SIG-M5 (cell line): ENCODE measurements at places on chromosomes 6 and 20.

DNA sequence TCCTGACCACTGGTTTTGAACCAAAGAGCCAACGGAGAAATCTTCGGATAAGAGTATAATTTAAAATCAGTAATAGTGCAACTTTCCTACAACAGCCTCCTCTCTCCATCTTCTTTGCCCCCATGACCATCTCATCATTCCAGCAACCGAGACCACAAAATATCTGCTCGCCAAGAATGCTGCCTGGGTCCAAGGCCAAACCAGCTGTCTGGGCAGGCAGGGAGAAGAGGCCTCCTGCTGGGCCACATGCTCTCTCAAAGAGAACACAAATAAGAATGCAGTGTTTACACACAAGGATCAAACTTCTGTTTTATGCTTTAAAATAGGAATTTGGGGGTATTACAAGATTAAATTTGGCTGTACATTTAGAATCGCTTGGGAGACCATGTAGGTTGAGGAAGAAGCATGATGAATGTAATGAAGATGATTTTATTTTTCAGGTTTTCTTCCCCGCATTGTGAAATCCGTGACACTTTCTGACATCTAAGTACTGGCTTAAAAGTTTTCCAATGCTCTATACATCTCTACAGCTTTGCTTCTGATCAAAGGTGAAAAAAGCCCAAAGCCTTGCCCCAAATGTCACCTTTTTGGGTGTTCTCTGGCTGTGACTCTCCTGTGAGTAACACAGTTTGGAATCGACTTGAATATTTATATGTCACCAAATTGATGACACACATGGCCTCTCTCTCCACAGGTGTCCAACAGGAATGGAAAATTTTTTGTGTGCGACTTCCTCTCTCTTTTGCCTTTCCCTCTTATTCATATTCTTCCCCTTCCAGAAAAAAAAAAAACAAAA, 79.4 kb upstream of the PROKR2 start:
- no peak for DNase-seq

GRCh38 chr6:71079677-71080076, 122.8 kb upstream of the B3GAT2 start:
- no peak for DNase-seq

GRCh38 chr20:10402938-10403608, 30.9 kb downstream of the MKKS start:
- no peak for DNase-seq

DNA sequence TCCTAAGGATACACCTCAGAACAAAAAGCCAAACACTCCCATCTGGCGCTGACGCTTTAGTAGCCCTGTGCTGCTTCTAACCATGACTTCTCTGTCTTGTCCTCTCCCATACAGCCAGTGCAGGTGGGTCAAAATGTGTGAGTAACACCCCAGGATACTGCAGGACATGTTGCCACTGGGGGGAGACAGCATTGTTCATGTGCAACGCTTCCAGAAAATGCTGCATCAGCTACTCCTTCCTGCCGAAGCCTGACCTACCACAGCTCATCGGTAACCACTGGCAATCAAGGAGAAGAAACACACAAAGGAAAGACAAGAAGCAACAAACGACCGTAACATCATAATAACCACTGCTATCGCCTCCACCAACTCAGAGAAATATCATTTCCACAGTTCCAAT, 1.4 kb downstream of the DEFB132 start:
- DNase-seq: no peak

DNA sequence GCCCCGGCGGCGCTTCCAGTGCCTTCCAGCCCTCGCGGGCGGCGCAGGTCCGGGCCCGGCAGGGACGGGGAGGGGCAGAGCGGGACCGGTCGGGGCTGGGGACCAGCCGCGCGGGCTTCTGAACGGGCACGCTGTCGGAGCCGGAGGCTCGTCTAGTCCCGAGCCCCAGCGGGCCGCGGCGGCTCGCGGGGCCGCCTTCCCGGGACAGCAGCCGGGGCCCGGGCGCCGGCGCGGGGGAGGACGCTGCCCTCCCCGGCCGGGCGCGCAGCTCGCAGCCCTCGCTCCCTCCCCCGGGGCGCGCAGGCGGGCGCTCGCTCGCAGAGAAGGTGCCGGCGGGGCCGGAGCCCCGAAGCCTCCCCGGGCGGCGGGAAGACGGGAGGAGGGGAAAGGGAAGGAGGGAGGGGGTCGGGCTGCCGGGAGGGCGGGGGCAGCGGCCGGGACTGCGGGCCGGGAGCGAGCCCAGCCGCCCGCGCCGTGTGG, 696 bp upstream of the SIRPA start:
- DNase-seq: no peak

DNA sequence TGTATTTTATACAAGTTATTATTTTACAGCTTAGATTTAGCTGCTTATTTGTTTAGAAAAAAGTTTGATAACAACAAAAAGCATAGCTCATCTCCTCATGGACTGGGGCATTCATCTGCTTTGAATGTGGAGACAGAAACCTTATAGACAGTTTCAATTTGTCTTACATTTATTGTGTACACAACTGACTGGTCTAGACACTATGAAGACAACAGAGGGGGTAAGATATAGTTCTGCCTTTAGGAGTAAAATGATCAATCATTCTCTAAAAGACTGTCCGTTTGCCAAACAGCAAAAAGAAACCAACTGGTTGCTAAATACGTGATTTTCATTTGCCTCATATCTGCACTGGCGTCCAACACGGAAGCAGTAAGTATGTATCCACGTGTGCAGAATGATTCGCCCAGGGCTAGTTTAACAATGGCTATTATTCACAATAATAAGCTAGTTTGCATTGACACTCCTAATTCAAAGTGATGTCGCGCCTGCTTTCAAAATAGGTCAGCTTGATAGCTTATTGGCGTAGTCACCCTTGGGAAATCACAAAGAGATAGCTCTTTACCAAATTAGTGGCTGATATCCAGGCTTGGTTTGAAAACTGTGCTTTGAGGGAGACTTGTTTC, 153.6 kb downstream of the BMP2 start:
- no peak for DNase-seq

DNA sequence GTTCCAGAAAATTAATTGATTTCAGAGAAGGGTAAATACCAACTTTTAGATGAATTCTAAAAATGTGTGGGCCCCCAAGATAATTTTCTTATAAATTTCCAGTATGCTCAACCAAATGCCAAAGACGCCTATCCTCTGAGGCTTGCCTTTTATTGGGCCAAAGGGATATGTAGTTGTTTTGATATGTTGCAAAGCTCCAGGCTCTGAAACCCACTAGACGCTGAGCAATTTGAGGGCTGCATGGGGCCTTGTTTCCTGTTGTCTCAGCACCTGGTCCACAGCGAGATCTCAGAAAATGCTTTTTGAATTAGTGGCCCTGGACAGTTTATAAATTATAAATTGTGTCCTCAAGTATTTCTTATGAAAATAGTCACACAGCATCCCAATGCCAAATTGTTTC, 397.2 kb downstream of the SAMD5 start:
- no peak for DNase-seq
